ENCODE measurements at places on chromosomes 4 and X. TPM values are rescaled to one million over a fixed set of nuclear protein-coding genes. Genes with fewer than 3 reads are reported as not detected.

SPANXC gene
- total RNA-seq, result not detected

GPRASP2 gene
- 11.0 TPM for total RNA-seq

MAGEA9B gene
- total RNA-seq, result not detected

MPP1 gene
- 10.6 TPM for total RNA-seq

LNX1 gene
- 0.44 TPM for total RNA-seq

DNA sequence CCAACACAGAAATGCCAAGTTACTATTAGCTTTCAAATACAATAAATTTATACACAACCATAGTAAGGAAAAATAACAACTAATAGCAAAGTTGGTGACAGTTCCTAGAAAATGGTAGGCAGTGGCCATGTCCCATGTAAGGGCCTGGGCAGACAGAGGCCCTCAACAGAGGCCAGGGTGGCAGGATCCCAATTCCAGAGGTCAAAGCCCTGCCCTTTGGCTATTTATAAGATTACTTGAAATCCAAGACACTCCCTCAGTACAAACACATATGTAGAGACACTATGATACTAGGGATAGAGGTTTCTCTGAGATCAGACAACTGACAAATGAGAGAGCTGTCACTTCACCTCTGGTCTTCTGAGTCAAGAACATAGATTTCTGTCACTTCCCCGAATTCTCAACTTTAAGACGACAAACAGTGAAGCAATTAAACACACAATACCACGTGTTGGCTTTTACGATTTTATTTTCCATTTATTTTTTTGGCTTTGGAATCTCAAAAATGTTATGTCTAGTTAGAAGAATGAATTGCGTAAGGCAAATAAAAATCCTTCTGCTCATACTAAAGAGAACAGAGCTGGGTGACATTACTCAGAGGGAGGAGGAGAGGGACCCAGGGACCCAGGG, 16.3 kb upstream of the MAOB start:
- H3K36me3 ChIP-seq, result no peaks in the 10 kb centered on the region
- H3K4me3 ChIP-seq, result no peak overlapping the region
- no peak for DNase-seq
- no peaks in the 10 kb centered on the region for H3K4me1 ChIP-seq
- H3K27me3 ChIP-seq, result no peaks in the 10 kb centered on the region
- no peak overlapping the region for H3K27ac ChIP-seq

DNA sequence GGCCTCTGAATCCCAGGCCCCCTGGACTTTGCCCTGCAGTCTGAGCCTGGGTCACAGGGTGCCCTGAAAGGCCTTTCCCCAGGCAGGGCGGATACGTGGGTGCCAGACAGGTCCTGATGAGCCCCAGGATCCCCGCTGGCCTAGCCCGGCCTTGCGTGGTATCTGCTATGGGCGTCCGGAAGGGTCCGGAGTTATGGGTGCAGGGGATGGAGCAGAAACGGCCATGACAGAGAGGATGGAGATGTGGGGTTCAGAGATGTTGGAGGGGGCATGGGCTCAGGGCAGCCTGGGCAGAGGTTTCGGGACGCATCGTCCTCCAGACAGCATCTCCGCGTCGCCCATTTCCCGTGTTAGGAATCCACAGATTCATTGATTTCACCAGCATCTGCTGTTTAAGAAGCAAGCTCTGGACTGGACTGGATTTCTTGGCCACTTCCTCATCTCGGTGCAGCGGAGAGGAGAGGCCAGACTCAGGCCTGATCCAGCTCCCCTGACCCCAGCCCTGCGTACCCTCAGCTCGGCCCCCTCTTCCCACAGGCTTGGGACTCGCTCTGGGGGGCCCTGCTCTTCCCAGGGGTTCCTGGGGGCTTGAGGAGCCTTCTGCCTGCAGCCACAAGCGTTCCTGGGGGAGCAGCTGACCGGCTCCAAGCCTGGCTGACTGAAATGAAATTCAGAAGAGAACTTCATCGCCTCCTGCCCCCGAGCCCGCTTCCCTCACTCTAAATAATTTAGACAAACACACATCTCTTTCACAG, 86.9 kb upstream of the ADRA2C start:
- DNase-seq, result no peak
- H3K4me1 ChIP-seq, result no peaks in the 10 kb centered on the region
- H3K27ac ChIP-seq, result no peak overlapping the region
- no peaks in the 10 kb centered on the region for H3K36me3 ChIP-seq
- H3K4me3 ChIP-seq, result no peak overlapping the region

GRCh38 chr4:3079694-3080123, 5.2 kb downstream of the HTT start:
- DNase-seq, result peak; percentile 49
- H3K4me1 ChIP-seq, result peaks cover 21% of the 10 kb centered on the region
- no peak overlapping the region for H3K4me3 ChIP-seq
- no peaks in the 10 kb centered on the region for H3K27me3 ChIP-seq
- no peak overlapping the region for H3K27ac ChIP-seq
- H3K36me3 ChIP-seq, result peaks cover 4% of the 10 kb centered on the region

DNA sequence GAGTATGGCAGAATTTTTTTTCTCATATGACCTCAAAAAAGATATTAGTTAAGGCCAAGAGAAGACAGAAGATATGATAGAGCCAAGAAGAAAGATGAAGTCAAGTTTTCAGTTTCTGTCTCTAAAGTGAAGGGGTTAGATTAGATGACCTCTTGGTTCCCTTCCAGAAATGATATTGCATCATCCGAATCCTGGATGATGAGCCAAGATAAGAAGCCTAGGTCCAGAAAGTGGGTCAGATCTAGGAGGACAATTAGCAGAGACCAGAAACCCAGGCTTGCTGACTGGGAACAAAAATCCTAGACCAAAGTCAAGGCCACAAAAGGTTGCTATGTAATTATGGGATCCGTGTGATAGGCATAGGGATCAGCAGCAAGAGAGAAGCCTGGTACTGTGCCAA, 20.2 kb downstream of the SATL1 start:
- no peaks in the 10 kb centered on the region for H3K4me1 ChIP-seq
- DNase-seq, result no peak
- H3K27ac ChIP-seq, result no peak overlapping the region
- no peak overlapping the region for H3K4me3 ChIP-seq
- no peaks in the 10 kb centered on the region for H3K36me3 ChIP-seq
- H3K27me3 ChIP-seq, result no peaks in the 10 kb centered on the region

- no peak overlapping the region for H3K4me3 ChIP-seq
- DNase-seq, result no peak
- no peaks in the 10 kb centered on the region for H3K4me1 ChIP-seq
- H3K27ac ChIP-seq, result no peak overlapping the region
Measured at GRCh38 chr4:37793562-37793961, 32.9 kb upstream of the PGM2 start.
